Smooth muscle cell of the pulmonary artery (primary cell): ENCODE measurements at places on chromosomes 1 and 21. TPM values are rescaled to one million over a fixed set of nuclear protein-coding genes. Genes with fewer than 3 reads are reported as not detected.

CENPF gene
- total RNA-seq: 6.6 and 16.6 TPM in 2 replicates

LRRC53 gene
- total RNA-seq: not detected in 2 replicates

PLA2G5 gene
- 0.36 and 0.52 TPM in 2 replicates for total RNA-seq

ATP1A2 gene
- total RNA-seq: 1.5 TPM in 2 replicates

HYI gene
- 31.5 and 35.6 TPM in 2 replicates for total RNA-seq

KIAA1614 gene
- total RNA-seq: 6.9 and 8.8 TPM in 2 replicates

GBP1 gene
- total RNA-seq: 12.4 and 15.1 TPM in 2 replicates

TAS1R1 gene
- total RNA-seq: 0.20 and 0.46 TPM in 2 replicates

VWA5B1 gene
- total RNA-seq: not detected in 2 replicates

KCNC4 gene
- 4.7 and 26.8 TPM in 2 replicates for total RNA-seq

UBE2U gene
- not detected in 2 replicates for total RNA-seq

C4BPA gene
- total RNA-seq: not detected in 2 replicates

TTC24 gene
- total RNA-seq: not detected in 2 replicates

JTB gene
- total RNA-seq: 87.9 and 105 TPM in 2 replicates

IGSF9 gene
- total RNA-seq: 0.36 TPM in 1 of 2 replicates, not detected in the other

FCGR3B gene
- not detected in 2 replicates for total RNA-seq

C1orf167 gene
- 0.20 TPM in 2 replicates for total RNA-seq

CR1L gene
- total RNA-seq: not detected in 2 replicates

SNAPIN gene
- total RNA-seq: 41.0 and 47.6 TPM in 2 replicates

MATN1 gene
- total RNA-seq: 0.20 TPM in 1 of 2 replicates, not detected in the other

LRRN2 gene
- not detected in 2 replicates for total RNA-seq

C1orf226 gene
- total RNA-seq: 0.07 and 0.13 TPM in 2 replicates

WLS gene
- 108 and 163 TPM in 2 replicates for total RNA-seq

PCAT6 gene
- total RNA-seq: 0.85 and 1.7 TPM in 2 replicates

RFX5 gene
- 29.0 and 31.7 TPM in 2 replicates for total RNA-seq

ALX3 gene
- not detected in 2 replicates for total RNA-seq

LDLRAD1 gene
- total RNA-seq: not detected in 2 replicates

RGS13 gene
- total RNA-seq: not detected in 2 replicates

CD1C gene
- total RNA-seq: not detected in 2 replicates

HHIPL2 gene
- 0.23 and 0.39 TPM in 2 replicates for total RNA-seq

CD101 gene
- 0.36 and 0.59 TPM in 2 replicates for total RNA-seq

TCP10L gene
- 0.26 and 0.65 TPM in 2 replicates for total RNA-seq

ALDH4A1 gene
- total RNA-seq: 9.9 and 11.2 TPM in 2 replicates
